ENCODE measurements at places on chromosomes 3 and 15. TPM values are rescaled to one million over a fixed set of nuclear protein-coding genes. Genes with fewer than 3 reads are reported as not detected.

DNA sequence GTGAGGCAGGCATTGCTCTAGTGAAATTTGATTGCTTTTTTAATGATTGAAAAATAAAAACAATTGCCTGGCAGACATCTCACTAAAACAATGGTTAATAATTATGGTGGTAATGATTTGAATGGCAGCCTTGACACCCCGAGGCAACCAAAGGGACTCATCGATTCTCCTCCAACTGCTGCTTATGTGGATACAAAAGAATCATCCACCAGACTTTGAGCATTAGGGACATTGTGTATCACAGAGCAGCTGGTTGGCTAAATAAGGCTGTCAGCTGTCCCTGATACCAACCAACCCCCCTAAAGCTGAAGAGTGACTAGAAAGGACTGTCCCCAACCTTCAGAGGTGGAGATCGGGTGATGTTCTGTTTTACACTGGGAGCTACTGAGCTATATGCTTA is 1.7 kb upstream of the CD47 start:
- H3K4me1 ChIP-seq = peaks cover 19% of the 10 kb centered on the region
- no peak overlapping the region for H3K27ac ChIP-seq
- DNase-seq = no peak
- no peaks in the 10 kb centered on the region for H3K27me3 ChIP-seq

ADGRG7 gene
- 1.8 TPM for total RNA-seq

SLC7A14 gene
- 0.75 TPM for total RNA-seq

DNA sequence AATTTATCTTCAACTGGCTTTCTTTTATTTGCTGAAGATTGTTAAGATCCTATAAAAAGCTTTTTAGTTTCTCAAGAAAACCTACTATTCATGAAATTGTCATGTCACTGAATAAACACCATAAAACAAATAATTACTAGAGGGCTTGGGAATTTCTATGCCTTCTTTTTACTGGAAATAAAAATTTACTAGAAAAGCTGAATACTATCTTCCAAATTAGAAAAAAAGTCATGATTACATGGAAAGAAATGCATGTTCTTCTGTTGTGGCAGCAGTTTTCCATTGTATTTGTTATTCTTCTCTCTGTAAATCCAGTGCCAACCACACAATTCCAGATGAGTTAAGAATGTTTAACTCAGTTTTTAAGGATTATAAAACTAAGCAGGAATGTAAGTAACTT is 153.8 kb downstream of the RAP2B start:
- no peak overlapping the region for H3K27ac ChIP-seq
- H3K27me3 ChIP-seq = no peaks in the 10 kb centered on the region
- H3K4me3 ChIP-seq = no peak overlapping the region
- H3K4me1 ChIP-seq = no peaks in the 10 kb centered on the region
- no peaks in the 10 kb centered on the region for H3K36me3 ChIP-seq
- DNase-seq = no peak

SUSD5 gene
- total RNA-seq = not detected

GRCh38 chr15:67103869-67104268 is 38.5 kb downstream of the SMAD3 start:
- no peaks in the 10 kb centered on the region for H3K36me3 ChIP-seq
- peaks cover 67% of the 10 kb centered on the region for H3K4me1 ChIP-seq
- H3K4me3 ChIP-seq = no peak overlapping the region
- H3K27me3 ChIP-seq = no peaks in the 10 kb centered on the region
- DNase-seq = no peak

GRCh38 chr15:34111488-34111887 is 9.6 kb downstream of the PGBD4 start:
- no peaks in the 10 kb centered on the region for H3K4me1 ChIP-seq
- H3K36me3 ChIP-seq = no peaks in the 10 kb centered on the region
- no peak overlapping the region for H3K4me3 ChIP-seq
- peaks cover 3% of the 10 kb centered on the region for H3K27me3 ChIP-seq
- H3K27ac ChIP-seq = no peak overlapping the region

ZDHHC23 gene
- total RNA-seq = 22.1 TPM

DNA sequence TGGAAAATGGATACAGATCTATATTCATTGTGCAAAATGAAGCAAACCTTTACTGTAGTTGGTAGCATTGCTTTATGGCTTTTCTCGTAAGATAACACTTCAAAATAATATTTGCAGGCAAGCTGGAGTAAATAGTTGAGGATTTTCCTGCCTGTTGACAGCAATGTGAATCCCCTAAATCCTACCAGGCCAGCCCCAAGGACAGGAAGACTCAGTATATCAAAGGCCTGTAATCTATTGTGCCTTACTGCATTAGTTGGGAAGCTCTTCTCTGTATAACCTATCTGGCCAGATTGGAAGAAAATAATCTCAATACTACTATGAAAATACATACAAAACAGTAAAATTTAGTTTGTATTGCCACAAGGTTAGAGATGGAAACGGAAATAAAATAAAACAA is 4.6 kb upstream of the GMNC start:
- peaks cover 15% of the 10 kb centered on the region for H3K27me3 ChIP-seq
- H3K27ac ChIP-seq = no peak overlapping the region
- no peak overlapping the region for H3K4me3 ChIP-seq
- no peaks in the 10 kb centered on the region for H3K36me3 ChIP-seq
- no peaks in the 10 kb centered on the region for H3K4me1 ChIP-seq

PPP4R2 gene
- 14.5 TPM for total RNA-seq

GRCh38 chr15:51879555-51879954 is 50.1 kb downstream of the TMOD3 start:
- DNase-seq = no peak
- peaks cover 40% of the 10 kb centered on the region for H3K4me1 ChIP-seq
- H3K27ac ChIP-seq = peak overlapping the region; percentile 67

DNA sequence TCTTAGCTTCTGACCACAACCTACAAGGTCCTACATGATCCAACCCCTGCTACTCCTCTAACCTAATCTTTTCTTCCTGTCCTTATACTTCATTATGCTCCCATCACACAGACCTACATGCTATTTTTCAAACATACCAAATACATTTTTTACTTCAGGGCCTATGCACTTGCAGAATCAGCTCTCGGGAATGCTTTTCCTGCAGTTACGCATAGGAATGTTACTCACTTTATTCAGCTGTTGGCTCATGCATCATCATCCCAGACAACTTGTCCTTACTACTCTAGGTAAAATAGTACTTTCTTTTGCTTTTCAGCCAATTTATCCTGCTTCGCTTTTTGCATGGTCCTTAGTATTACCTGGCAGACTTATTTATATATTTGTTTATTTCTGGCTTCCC is 105.6 kb downstream of the OXSM start:
- H3K27ac ChIP-seq = no peak overlapping the region
- no peaks in the 10 kb centered on the region for H3K27me3 ChIP-seq
- no peak overlapping the region for H3K4me3 ChIP-seq
- H3K4me1 ChIP-seq = no peaks in the 10 kb centered on the region
- DNase-seq = no peak

DNA sequence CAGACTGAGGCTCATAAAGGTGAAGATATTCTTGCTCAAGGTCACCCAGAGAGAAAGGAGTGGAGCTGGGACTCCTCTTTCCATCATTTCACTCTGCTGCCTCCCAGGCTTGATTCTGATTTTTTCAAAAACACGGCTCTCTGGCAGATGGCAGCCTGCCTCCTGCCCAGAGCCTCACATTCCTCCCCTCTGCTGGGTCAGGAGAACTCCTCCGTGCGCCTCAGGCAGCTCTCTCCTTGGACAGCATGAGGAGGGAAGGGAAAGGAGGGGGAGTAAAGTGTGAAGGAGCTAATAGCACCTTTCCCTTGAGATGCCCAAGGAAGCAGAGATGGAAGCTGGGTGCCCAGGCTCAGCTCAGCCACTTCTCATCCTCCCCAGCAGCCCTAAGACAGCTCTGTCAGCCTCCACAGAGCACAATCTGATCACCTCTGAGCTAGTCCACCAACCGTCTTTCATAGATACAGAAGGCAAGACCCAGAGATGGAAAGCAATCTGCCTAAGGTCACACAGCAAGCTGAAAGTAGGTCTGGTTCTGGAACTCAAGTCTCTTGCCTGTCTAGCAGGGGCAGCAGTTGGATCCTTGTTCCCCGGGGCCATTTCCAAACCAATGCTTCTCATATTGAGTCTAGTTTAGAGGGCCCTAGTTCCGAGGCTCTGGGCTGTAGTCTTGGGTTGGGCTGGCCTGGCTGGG is 3.5 kb downstream of the RLBP1 start:
- H3K4me3 ChIP-seq = no peak overlapping the region
- no peaks in the 10 kb centered on the region for H3K36me3 ChIP-seq
- H3K27me3 ChIP-seq = no peaks in the 10 kb centered on the region
- H3K27ac ChIP-seq = no peak overlapping the region
- no peaks in the 10 kb centered on the region for H3K4me1 ChIP-seq

DNA sequence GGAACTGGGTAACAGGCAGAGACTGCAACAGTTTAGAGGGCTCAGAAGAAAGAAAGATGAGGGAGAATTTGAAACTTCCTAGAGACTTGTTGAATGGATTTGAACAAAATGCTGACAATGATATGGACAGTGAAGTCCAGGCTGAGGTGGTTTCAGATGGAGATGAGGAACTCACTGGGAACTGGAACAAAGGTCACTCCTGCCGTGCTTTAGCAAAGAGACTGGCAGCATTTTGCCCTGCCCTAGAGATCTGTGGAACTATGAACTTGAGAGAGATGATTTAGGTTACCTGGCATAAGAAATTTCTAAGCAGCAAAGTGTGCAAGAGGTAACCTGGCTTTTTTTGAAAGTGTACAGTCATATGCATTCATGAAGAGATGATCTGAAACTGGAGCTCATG is 11.7 kb downstream of the EIF5A2 start:
- H3K4me3 ChIP-seq = no peak overlapping the region
- H3K27ac ChIP-seq = no peak overlapping the region
- no peaks in the 10 kb centered on the region for H3K27me3 ChIP-seq
- no peaks in the 10 kb centered on the region for H3K36me3 ChIP-seq
- H3K4me1 ChIP-seq = no peaks in the 10 kb centered on the region

GRCh38 chr3:126472277-126473006 is 3.2 kb downstream of the ZXDC start:
- H3K27ac ChIP-seq = peak overlapping the region; percentile 34
- H3K4me1 ChIP-seq = peaks cover 32% of the 10 kb centered on the region
- H3K36me3 ChIP-seq = no peaks in the 10 kb centered on the region
- H3K27me3 ChIP-seq = no peaks in the 10 kb centered on the region
